ENCODE measurements at places on chromosomes 4 and X.

DNA sequence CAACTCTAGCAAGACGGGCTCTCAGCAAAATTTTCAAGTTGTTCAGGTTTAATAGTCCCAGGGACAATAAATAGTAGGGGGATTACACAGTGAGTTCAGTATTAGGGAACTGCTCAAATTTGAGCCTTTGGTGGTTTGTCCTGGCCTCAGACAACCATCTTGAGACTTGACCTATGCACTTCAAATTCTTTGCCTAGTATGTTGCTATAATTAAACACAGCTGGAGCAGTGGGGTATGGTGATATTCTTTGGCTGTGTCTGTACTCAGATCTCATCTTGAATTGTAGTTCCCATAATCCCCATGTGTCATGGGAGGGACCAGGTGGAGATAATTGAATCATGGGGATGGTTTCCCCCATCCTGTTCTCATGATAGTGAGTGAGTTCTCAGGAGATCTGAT, 43.3 kb upstream of the TEX13A start:
- DNase-seq, result no peak

- no peak for DNase-seq
These were observed 2.9 kb downstream of the USP11 start for GRCh38 chrX:47235691-47236103.

DNA sequence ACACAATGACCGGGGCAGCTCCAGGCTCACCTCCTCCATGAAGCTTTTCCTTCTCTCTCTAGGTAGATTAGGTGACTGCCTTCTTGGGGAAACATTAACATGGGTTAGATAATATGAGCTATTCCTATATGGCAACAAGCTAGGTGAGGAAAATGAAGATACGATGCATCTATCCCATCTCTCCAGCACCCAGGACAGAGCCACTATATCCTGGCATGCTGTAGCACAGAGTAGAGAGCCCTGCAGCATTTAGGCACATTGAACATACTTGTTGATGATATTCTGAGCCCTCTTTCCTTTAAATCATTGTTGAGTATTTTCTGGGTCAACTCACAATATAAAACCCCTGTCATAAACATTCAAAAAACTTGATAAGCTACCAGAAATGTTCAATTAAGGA, 494.2 kb upstream of the MAGEB2 start:
- no peak for DNase-seq

DNA sequence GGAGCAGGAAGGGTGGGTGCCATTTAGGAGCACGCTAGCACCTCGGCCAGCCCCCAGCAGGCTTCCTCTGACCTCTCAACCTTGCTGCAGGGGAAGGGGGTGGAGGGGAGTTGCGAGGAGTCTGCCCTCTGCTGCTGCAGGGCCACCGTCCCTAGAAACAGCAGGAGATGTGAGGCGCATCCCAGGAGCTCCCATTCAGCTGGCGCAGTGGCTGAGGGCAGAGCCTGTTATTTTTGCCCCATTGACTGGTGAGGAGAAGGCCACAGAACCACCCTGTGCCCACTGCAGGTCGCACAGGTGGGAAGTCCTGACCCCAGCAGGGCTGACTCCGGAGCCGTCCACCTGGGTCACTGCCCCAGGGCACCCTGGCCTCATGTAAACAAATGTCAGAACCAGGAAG, 8.0 kb downstream of the PDE6B start:
- DNase-seq, result no peak

- DNase-seq, result no peak
These were observed 128.5 kb downstream of the LARP7 start for GRCh38 chr4:112765317-112765974.

GRCh38 chr4:159035570-159035969, 67.3 kb upstream of the RAPGEF2 start:
- no peak for DNase-seq

- DNase-seq, result no peak
These were observed 566.3 kb upstream of the NR3C2 start for GRCh38 chr4:149008415-149009025.

GRCh38 chrX:149398027-149398426, 107.1 kb downstream of the IDS start:
- DNase-seq, result no peak

DNA sequence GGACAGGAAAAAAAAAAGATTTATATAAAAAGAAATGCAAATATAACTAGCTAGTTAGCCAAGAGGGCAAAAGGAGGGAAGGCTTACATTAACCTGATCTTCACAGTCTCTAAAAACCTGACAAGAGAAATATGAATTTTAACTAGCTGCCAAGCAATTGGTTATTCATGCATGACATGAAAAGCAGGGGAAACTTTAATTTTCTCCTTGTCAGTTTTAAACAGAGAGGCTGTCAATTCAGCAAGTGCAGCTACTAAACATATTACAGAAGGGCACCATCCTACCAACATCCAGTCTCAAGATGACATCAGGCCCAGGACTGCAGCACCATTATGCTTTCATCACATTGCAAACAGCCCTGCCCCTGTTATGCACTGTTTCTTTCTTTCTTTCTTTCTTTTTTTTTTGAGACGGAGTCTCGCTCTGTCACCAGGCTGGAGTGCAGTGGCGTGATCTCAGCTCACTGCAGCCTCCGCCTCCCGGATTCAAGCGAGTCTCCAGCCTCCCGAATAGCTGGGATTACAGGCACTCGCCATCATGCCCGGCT, 38.9 kb upstream of the CBR4 start:
- DNase-seq, result no peak

DNA sequence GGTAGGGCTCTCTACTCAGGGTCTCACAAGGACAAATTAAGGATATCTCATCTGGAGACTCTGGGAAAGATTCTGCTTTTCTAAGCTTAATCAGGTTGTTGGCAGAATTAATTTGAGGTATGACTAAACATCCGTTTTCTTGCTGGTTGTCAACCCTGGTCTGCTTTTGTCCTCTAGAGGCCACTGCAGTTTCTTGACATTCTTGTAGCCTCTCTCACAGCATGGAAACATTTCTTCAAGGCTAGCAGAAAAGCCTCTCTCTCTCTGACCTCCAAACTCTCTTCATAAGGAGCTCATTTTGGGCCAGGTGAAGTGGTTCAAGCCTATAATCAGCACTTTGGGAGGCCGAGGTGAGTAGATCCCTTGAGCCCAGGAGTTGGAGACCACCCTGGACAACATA, 749.5 kb upstream of the PCDH7 start:
- DNase-seq, result peak; percentile 6

GRCh38 chr4:121266982-121267381, 102.9 kb upstream of the TNIP3 start:
- no peak for DNase-seq

DNA sequence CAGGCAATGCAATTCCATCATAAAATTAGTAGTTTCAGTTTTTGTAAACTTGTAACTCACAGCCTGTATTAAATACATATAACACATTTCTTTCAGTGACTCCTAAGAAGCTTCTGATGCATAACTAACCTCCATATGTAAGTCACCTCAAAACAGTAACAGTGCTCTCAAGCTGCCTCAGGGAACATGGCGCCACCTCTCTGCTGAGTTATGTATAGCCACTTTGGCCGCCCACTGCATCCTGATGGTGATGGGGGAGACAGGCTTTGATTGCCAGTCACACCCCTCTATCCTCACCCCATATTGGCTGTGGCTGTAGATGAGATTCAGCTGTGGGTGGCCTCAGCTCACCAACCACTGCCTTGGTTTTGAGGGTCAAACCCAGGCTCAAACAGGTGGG, 54.3 kb downstream of the LRBA start:
- DNase-seq, result no peak

DNA sequence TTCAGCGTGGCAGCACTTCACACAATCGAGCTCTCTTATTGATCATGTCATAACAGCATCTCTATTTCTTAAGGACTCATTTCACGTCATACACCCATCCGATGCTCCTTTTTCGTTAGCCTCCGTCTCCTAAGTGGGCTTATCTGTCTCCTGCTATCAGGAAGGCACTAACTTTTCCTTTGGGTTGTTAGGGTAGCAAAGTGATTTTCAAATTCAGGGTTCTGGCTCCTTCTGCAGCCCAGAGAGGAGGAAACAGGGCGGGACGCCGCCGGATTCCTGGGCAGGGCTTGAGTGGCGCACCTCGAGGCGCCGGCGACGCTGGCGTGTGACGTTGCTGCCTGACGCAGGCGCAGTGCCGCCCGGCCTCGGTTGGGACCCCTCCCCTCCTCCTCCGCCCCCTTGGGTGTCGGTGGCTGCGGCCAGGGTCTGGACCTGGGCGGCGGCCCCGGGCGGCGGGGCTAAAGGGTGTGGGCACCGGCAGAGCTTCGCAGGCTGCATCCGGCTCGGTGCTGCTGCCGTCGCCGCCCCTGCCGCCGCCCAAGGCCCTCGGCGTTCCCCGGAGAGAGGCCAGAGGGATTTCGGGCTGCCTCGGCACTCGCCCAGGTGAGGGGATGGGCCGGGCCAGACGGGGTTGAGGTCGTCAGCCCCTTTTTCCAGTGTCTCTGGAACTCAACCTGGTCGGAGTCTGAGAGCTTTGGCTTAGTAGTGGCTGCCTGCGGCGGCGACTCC, at the start of gene BLTP1:
TSS of gene BLTP1 (plus strand) at position 350 of the 729 bp plus-strand sequence. CDS start 18,317 bp downstream, outside the sequence.
- peak; percentile 51 for DNase-seq

DNA sequence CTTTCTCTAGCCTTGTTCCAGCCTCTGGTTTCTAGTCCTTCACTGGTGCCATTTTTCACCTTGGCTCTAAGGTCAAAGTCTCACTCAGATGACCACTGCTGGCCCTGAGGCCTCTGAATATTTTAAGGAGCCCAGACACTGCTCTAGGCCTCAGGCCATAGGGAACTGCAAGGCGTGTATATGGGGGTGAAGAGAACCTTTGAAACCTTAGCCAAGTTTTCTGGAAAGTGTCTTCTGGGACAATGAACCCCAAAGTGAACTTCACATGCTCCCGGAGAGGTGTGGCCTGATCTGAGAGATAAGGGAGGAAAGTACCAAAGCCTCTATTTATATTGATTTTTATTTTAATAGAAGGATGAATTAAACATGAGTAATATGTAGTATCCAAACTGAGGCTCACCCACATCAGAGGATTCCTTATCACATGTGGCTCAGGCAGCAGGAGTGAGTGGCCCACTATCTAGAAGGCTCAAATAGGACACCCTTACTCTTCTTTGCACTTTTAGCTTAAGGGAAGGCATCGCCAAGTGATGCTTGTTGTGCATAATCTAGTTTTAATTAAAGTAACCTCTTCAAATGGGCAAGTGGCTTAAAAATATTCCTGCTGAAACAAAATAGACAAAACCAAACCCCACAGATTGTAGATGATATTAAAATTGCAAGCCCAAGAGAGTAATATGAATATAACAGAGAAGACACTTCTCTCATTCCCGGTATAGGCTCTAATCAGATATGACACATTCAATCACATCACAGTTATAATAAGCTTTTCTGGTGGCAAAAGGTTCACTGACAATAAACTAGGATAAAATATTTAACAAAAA, 18.3 kb downstream of the GRPR start:
- DNase-seq, result no peak

DNA sequence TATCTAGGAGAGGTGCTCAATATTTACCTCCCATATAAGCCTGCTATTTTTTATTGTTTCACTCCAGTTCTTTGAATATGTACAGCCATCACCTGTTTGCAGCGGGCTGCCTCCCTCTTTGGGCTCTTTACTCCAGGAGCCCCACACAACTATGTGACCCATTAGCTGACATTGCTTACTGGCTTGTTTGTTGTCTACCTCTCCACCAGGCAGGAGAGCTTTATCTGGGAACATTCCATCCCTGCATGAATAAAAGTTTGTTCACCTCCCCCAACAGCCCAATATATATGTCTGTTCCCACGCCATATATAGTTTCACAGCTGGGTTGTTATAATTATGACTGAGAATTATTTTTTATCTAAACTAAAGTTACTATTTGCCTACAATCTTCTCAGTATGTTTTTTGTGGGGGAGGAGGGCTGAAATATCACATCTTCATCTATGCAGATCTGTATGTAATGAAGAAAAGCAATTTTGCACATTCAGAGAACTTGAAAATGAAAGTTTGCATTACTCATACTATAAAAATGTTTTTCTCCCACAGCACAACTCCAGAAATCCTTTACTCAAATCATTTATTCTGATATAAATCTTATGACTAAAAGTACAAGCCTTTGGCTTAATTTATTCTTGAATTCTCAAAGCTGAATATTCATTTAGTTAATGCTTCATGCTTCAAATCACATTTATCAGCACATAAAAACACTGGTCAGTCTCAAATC, 61.2 kb upstream of the DAPP1 start:
- peak; percentile 40 for DNase-seq

DNA sequence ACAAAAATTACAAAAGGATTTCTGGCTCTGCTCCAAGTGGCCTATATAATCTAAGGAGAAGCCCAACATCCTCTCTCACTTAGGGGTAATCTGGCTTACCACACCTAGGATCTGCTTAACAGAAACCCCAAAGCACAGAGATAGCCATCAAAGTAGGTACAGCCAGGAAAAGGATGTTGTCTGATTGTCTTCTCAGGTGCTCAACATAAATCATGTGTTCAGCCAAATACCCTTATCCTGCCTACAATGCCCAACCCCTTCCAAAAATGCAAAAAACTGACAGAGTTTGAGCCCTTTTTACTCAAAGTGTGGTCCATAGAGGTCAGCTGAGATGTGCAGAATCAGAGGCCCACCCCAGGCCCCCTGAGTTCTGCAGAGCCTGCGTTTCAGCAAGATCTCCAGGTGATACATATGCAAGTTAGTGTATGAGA, 53.9 kb downstream of the PPM1K start:
- DNase-seq, result no peak

- no peak for DNase-seq
These were observed 67.5 kb downstream of the FBXW7 start for GRCh38 chr4:152468408-152468807.

GRCh38 chr4:2900741-2901140, 57.1 kb downstream of the ADD1 start:
- DNase-seq, result no peak

DNA sequence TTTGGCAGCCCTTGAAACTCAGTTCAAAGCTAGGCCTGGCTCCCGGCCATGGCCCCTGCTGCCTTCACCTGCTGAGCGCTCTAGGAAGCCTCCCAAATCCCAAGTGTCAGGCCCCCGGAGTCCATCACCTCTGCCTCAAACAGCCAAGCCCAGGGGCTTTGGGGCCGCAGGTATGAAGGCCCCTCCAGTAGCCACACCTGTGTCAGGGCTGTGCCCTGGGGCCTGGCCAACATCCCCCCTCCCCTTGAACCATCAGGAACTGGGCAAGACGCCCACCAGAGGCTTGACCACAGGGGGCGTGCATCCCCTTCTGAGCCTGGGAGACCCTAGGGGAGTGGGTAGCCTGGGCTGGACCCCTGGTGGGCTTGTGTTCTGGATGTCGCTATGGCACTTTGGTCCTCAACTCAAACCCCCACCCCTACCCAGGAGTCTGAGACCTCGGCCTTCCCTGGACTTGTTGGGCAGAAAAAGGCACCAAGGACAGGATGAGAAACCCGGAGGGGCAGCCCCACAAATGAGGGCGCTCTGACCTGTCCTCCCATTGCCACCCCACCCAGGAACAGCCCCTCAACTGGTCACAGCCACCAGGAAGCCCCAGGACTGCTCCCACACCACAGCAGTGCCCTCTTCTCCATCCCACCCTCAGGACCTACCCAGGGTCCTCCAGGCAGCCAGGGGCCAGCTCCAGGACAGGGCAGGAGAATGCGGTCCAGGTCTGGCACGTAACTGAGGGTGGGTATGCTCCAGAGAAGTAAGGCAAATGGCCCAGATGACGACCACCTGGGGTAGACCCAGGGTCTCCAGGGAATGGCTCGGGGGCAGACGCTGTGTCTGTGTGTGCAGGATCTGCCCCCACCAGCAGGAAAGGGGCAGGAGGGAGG, 4.2 kb upstream of the SLBP start:
- no peak for DNase-seq

- no peak for DNase-seq
These were observed 144.9 kb downstream of the FNIP2 start for GRCh38 chr4:158913766-158914165.

GRCh38 chrX:127276326-127276725, 456.8 kb downstream of the PRR32 start:
- DNase-seq, result no peak

GRCh38 chrX:8306291-8306925, 135.3 kb upstream of the VCX2 start:
- no peak for DNase-seq

Measured in retinal pigment epithelial cell (primary cell).